ENCODE measurements at places on chromosomes 2 and 18.

- no peak for DNase-seq
These were observed 326.9 kb upstream of the UBE2E3 start for GRCh38 chr2:180653481-180653880.

- DNase-seq = no peak
These were observed 220.4 kb upstream of the MEX3C start for GRCh38 chr18:51417643-51418483.

- no peak for DNase-seq
These were observed 194.1 kb downstream of the KLHL29 start for GRCh38 chr2:23578964-23579671.

- no peak for DNase-seq
These were observed 389.1 kb downstream of the NYAP2 start for GRCh38 chr2:225788571-225789094.

DNA sequence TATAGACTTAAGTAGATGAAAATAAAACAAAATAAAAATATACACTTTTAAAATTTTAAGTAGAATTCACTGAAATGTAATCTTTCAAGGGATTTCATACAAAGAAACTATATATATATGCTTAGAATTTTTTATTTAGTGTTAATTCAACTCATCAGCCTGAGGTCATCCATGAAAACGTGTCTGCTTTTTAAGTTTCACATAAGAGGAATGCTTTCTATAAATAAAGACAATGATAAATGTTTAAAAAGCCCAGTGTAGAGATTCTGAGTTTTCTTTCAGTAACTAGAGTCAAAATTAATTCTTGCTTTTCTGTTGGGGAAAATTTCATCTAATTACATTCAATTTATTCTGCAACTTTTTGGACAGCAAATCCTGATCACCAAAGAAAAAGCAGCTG, 213.3 kb downstream of the MBD5 start:
- no peak for DNase-seq

DNA sequence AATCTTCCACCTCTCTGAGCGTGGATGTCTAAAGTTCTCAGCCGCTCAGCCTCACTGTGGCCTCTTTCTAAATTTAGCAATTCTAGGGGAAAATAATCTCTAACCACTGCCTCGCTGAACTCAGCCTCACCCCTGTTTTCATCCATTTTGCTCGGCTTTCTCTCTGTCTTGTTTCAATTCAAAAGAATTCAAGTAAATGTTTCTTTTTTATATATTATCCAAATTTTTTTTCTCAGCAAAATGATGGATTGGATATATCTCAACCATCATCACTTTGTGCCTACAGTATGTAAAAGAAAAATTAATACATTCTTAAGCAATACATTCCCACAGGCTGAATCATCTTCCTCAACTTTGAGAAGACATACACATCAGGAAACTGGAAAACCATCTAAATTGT, 24.0 kb upstream of the GALNT5 start:
- DNase-seq = no peak

- no peak for DNase-seq
These were observed 128.9 kb upstream of the CELF4 start for GRCh38 chr18:37694516-37694915.

- no peak for DNase-seq
These were observed 701.6 kb upstream of the ZEB2 start for GRCh38 chr2:145221516-145221915.

GRCh38 chr18:37222999-37223378, 342.6 kb downstream of the CELF4 start:
- DNase-seq = no peak

DNA sequence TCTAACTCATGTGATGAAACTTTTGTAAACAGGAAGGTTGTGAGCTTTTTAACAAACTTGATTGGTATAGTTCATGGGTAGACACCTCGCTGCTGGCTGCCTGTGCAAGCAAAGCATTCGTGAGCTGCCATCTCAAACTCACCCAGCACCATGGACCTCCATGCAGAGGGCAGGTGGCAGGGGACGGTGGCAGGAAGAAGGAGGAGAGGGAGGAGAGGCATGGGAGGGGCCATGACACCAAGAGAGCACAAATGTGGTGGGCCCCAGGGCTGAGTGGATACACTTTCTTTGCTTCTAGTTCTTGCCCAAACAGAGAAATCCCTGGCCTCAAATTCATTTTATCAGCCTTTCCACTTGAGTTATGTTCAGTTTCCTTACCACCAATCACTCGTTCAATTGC, 29.1 kb downstream of the AFG3L2 start:
- no peak for DNase-seq

GRCh38 chr2:173678186-173678585, 287.0 kb downstream of the SP3 start:
- DNase-seq = no peak

DNA sequence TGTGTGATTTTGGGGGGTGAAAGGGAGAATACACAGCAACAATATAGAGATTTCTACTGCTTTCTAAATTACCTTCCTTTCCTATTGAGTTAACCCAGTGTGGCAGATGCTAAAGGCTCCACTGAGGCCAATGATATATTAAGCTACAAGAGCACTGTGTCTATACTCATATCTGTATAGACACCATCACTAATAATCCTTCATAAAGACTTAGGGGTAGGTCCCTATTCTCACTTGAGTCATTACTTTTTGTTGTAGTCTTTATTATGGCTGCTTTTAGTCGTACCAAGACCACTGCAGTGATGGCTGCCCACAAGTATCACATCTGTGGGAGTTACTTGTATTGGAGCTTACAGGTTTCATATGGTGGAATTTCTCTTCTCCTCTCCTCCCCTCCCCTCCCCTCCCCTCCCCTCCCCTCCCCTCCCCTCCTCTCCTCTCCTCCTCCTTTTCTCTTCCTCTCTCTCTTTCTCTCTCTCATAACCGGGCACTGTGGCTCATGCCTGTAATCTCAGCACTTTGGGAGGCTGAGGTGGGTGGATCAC, 637.6 kb downstream of the ADCYAP1 start:
- DNase-seq = no peak

DNA sequence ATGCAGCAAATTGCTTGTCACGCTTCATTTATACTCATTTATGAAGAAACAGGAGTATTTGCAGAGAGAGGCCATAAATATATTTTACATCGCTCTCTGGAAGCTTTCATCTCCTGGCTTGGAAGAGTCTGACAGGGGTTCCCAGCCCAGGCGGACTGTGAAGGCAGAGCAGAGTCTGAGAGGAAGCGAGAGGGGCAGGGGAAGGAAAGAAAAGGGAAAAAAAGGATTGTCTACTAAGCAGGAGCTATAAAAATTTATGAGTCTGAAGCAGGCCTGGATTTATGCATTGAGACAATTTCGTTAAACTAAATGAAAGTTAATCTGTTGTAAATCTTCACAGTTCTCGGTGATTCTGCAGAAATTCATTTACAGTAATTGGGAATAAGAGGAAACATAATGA, 143.9 kb upstream of the GYPC start:
- no peak for DNase-seq

DNA sequence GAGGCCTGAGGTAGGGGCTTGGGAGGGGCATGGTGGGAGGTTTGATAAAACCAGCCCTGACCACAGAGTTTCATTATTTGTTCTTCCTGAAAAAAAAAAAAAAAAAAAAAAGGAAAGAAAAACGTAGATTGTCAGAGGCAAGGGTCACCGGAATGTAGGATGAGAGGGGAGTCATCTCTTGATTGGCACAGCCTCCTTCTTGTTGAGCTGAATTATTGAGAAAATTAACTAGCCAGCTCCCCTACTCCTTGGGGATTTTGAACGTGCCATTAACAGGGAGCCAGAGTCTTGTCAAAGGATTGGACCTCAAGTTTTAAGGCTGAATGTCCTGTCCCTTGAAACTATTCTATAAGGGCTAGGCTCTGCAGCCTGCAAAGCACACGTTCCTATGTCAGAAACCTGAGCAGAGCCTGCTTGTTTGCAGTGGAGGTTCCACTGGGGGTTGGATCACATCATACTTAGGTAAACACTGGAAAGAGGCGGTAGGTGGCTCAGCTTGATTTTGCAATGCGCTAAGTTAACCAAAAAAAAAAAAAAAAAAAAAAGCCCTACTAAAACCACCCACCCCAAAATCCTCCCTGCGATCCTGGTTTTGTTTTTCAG, 2.3 kb downstream of the INHBB start:
- no peak for DNase-seq

DNA sequence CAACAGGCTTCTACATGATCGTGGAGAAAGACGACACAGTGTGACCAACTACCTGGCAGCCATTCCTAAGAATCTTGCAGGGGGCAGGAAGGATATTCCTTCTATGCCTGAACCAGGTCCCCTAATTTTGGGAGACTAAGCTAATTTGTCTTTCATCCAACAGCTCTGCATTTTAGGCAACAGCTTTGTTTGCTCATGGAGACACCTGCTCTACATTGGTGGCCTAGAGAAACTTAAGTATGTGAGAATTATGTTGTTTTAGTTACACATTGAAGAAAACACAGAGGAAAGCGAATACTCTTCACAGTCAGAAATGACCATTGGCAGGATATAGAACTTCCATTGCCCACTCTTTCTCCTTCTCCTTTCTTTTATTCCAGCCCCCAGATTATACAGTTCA, 75.2 kb downstream of the ASXL3 start:
- no peak for DNase-seq

- DNase-seq = no peak
These were observed 442.3 kb upstream of the HNMT start for GRCh38 chr2:137521653-137522619.

GRCh38 chr2:191859681-191860080, 12.8 kb upstream of the CAVIN2 start:
- DNase-seq = no peak

- DNase-seq = no peak
These were observed 49.5 kb upstream of the ACAA2 start for GRCh38 chr18:49862656-49863385.

DNA sequence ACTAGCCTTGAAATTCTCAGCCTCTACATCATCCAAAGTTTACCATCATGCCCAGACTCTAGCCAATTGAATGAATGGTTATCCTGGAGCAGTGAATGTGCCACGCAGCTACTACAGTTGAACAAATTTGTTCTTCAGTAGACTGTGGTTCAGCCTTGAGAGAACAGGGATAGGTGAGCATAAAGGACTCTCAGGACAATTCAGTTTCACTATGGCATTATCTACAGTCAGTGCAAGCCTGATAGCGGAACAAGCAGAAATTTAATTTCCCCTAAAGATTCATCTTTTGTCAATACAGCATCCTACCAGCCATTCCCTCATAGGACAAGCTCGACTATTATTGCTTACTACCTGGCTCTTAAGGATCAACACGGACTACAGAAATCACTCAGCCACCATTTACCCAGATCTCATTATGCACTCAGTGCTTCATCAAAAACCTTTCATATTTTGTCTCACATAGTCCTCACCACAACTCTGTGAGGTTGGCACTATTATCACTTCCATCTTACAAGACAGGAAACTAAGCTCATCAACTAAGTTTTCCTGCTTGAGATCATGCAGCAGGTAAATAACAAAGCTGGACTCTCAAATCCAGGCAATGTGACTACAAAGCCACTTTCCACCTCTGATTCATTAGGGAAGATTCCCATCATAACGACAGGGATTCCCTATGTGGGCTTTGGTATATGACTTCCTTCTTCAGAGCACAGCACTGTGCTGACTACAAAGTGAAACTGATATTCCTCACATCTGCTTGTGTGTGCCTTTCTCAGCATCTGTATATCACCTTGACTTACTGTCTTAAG, 181.5 kb upstream of the ACVR2A start:
- no peak for DNase-seq

GRCh38 chr2:228140934-228141528, 40.5 kb downstream of the SPHKAP start:
- no peak for DNase-seq

- no peak for DNase-seq
These were observed 393.2 kb upstream of the ZNF804A start for GRCh38 chr2:184205048-184205596.

GRCh38 chr2:10220902-10221391, 81.8 kb upstream of the HPCAL1 start:
- no peak for DNase-seq

- no peak for DNase-seq
These were observed 11.3 kb upstream of the VRK2 start for GRCh38 chr2:58035352-58035751.

GRCh38 chr2:27860111-27860510, 30.1 kb downstream of the RBKS start:
- no peak for DNase-seq

DNA sequence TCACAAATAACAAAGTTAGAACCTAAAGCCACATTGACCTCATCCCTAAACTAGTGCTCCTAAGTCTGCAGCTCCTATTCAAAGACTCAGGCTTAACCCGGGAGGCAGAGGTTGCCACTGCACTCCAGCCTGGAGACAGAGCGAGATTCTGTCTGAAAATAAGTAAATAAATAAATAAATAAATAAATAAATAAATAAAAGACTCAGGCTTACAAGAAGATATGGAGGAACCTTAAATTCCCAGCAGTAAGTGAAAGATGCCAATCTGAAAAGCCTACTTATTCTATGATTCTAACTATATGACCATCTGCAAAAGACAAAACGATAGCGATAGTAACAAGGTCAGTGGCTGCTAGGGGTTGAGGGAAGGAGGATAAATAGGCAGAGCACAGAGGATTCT, 101.7 kb downstream of the DDX1 start:
- no peak for DNase-seq

DNA sequence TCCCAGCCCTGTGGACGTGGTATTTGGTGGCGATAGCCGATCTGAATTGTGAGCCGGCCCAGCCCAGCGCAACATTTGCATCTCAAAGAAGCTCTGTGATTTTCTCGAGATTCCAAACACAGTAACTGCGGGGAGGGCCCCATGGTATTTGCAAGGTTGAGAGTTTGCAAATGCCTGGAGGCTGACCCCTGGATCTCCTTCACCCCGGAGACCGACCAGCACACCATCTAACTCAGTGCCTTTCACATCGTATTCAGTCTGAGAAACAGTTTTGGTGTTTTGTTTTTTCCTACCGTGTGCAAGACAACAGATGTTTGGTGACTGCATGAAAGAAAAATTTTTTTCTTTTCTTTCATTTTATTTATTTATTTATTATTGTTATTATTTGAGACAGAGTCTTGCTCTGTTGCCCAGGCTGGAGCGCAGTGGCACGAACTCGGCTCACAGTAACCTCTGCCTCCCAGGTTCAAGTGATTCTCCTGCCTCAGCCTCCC, 40.3 kb downstream of the MYCN start:
- DNase-seq = no peak

GRCh38 chr2:85427300-85427835, 8.9 kb downstream of the SH2D6 start:
- DNase-seq = no peak

DNA sequence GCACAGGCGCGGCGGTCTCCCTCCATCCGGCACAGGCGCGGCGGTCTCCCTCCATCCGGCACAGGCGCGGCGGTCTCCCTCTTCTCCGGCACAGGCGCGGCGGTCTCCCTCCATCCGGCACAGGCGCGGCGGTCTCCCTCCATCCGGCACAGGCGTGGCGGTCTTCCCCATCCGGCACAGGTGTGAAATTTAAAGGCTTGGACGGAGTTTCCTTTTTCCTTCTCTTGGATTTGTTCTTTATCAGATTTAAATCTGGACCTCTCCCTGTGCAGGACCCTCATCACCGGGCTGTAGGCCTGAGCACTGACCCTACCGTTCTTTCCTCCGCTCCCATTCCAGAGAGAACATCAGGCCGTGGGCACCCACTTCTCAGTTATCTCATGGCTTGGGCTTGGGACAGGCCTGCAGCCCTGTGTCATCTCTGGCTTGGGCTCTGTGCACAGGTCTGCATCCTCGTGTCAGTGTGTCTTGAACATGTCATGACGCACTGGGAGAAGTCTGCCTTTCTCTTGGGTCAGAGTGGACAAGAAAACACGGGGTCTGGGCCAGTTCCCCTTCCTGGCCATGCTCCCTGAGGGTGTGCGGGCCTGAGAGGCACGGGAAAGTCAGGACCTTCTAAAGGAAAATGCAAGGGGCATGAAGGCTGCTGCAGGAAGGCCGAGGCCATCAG, 53.9 kb upstream of the PXDN start:
- DNase-seq = no peak

GRCh38 chr18:4639628-4640310, 184.7 kb upstream of the DLGAP1 start:
- DNase-seq = no peak
